Activated CD8-positive, alpha-beta T cell treated with anti-CD3 and anti-CD28 coated beads, Interleukin-2, amount 10 ng/mL, durations not matched to agents 7 days and 5 days (primary cell): ENCODE measurements at places on chromosomes 12 and 14.

DNA sequence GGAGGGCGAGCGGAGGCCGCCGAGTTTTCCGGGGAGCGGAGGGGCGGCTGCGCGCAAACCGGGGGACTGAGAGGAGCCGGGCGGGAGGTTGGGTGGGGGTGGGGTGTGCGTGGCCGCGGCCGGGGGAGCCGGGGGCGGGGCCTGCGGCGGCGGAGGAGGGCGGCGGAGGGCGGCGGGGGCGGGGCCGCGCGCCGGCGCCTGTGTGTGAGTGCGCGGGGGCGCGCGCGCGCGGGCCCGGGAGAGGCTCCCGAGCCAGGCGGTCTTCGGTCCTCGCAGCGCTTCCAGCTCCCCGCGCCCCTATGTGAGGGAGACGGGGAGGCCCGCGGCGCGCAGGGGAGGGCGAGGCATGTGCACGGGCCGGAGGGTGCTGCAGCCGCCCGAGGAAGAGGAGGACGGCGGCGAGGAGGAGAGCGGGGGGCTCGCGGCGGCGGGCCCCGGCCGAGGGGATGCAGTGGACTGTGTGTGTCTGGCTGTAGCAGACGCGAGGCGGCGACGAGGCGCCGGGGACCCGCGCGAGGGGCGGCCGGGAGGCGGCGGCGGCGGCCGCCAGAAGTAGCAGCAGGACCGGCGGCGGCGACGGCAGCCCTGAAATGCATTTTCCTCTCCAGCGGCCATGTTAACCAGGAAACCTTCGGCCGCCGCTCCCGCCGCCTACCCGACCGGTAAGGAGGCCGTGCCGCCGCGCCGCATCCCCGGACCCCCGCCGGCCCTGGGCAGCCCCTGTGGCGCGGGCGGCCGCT is at the start of gene DYRK2:
Gene DYRK2 (plus strand): TSS at position 225 of the 740 bp plus-strand sequence. CDS start 389 bp downstream, at position 614.
- peak; percentile 82 for DNase-seq

DNA sequence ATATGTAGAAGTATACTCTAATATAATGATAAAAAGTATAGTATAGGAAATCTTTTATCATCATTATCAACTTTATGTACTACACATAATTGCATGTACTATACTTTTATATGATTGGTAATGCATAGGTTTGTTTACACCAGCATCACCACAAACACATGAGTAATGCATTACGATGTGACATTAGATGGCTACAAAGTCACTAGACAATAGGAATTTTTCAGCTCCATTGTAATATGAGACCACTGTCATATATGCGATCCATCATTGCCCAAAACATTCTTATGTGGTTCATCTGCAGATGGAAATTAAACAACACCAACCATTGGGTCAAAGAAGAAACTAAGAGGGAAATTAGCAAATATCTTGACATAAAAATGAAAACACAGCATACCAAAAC is 4.4 kb downstream of the ADAM20 start:
- DNase-seq = no peak

GRCh38 chr12:25556153-25556552 is 3.1 kb upstream of the LMNTD1 start:
- no peak for DNase-seq

DNA sequence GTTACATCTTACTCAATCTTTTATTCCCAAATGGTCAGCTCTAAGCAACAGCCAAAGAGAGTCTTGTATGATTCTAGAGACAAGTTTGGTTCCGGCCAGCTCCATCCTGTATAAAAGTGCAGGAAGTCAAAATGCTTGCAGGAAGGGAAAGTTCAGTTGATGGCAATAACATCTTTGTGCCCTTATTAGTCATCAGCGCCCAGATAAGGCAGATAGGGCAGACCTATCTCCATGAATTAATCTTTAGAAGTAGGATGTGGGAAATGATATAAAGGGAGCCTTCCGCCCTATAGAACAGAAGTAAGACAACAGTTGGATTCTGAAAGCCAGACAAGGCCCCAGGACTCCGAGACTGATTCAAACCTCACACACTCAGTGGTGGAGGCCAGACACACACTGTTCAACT is 6.4 kb downstream of the GNS start:
- DNase-seq = no peak

- DNase-seq = no peak
Observed at GRCh38 chr12:45257185-45257930, 41.5 kb downstream of the ANO6 start.

- peak; percentile 70 for DNase-seq
Observed at GRCh38 chr14:75303381-75303789, 24.8 kb downstream of the FOS start.

- no peak for DNase-seq
Observed at GRCh38 chr12:89181271-89181920, 170.9 kb downstream of the DUSP6 start.
